Activated CD4-positive, CD25-positive, alpha-beta regulatory T cell (primary cell): ENCODE measurements at places on chromosomes 12 and 14.

GRCh38 chr14:95237121-95237957 lies 80.0 kb upstream of the DICER1 start:
- no peak for DNase-seq

DNA sequence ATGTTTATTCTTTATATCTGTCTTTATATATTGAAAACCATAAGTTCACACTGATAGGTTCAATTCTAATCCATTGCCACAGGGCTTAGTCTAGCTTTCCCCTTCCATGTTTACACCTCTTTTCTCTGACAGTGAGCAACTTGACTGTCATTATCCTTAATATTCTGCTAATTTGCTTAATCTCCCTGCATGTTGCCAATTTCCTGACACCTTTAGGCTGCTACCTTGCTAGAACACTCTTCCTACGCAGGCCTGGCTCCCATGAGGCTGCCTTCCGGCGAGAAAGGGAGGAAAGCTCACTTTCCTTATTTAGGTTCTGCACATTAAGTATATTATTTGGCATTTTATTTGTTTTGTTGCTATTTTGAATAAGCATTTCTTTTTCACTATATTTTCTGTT lies 12.8 kb upstream of the FRS2 start:
- DNase-seq, result no peak

DNA sequence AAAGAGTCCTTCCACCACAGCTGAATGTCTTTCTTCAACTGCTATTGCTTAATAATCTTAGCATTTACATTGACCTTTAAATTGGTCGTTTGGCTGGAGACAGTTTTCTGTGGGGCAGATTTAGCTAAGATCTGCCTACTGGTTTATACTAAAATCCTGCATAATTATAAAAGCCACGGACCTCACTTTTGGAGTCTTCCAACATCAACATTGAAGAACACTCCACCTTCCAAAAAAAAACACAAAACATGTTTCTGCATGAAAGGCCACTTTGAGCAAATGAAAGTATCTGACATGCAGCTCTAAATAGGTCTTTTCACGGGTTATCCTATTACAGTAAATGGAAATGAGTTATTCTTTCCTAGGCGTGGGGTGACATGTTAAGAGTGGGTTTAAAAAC lies 57.0 kb upstream of the KRR1 start:
- no peak for DNase-seq

- no peak for DNase-seq
These were observed 3.1 kb upstream of the MDM2 start for GRCh38 chr12:68804657-68805591.

DNA sequence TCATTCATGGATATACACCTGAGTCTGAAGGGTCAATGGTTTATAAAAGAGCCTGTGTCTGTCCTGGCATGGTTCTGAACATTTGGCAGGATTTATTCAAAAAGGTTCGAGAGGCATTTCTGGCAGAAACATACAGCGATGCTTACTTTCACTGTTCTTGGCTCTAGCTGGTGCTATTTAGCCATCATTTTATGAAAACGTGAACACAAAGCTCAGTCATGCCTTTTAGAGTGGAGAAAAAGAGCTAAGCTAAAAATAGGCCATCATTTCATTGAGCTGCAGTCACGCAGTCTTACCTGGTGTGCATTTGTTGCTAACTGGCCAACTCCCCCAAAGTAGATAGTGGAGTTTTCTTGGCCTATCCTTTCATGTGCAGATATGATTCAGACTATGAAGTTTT lies 1209.5 kb downstream of the SLC16A7 start:
- DNase-seq, result no peak

GRCh38 chr12:92144631-92145480 lies 790 bp downstream of the BTG1 start:
- DNase-seq, result peak; percentile 47

DNA sequence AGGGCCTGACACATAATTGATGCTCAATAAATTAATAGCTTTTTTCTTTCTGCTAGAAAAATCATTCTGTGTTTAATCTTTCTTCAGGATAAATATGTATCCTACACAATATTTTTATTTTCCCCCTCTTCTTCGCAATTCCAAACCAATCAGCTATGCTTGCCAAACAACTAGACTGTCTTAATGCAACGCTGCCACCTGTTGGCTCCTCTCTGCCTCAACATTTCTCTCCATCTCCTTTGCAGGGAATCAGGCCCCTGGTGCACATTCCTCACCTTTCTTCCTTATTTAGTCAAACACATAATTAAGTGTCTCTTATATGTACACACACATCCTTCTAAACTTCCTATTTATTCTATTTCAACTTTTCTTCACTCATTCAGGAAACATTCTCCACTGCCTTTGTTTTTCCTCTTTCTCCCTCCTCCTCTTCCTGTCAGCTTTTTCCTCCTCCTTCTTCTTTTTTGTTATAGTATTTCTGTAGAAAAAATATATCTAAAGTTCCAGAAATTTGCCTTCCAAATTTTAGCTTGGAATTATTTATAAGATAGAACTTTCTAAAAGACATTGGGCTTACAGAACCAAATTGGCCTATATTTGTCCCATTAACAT lies 406.0 kb downstream of the PRKD1 start:
- DNase-seq, result no peak

DNA sequence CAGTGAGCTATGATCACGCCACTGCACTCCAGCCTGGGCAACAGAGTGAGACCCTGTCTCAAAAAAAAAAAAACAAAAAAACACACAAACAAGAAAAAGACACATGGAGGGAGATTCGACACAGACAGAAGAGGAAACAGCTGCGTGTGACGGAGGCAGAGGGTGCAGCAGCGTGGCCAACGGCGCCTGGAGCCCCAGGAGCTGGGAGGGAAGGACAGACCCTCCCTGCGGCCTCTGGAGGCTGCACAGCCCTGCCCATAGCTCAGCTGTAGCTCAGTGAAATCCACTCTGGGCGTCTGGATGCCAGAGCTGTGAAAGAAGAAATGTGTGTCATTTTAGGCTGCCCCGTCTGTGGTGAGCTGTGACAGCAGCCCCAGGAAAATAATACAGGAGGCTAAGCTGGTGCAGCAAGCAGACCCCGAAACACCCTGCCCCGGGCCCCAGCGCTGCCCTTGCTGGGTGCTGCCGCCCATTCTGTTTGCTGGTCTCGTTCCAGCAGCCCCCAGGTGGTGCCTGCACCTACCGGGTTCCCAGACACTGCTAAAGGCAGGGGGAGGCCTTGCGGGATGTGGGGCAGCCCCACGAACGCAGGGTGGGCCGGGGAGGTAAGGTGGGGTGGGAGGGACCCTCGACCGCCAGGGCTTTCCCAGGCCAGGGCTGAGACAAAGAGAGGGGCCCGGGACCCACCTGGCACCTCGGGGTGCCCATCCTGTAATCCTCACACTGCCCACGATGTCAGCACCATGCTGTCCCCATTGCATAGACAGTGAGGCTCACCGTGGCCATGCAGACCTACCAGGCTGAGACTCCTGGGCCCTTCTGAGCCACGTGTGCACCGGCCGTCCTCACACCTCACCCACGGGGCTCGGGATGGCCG lies 21.2 kb downstream of the GALNT9 start:
- DNase-seq, result no peak

- DNase-seq, result no peak
These were observed 11.4 kb downstream of the EVL start for GRCh38 chr14:100076606-100077005.
